ENCODE measurements at places on chromosomes 1 and 21.

GRCh38 chr1:64623750-64624191, 121.1 kb upstream of the RAVER2 start:
- DNase-seq, result no peak
- no peak overlapping the region for H3K4me3 ChIP-seq

- no peak overlapping the region for H3K27ac ChIP-seq
- DNase-seq, result no peak
- H3K36me3 ChIP-seq, result peaks cover 64% of the 10 kb centered on the region
- peaks cover 5% of the 10 kb centered on the region for H3K27me3 ChIP-seq
- H3K4me1 ChIP-seq, result no peaks in the 10 kb centered on the region
Observed at GRCh38 chr1:228242409-228242808, 34.6 kb downstream of the OBSCN start.

GRCh38 chr21:25179116-25179515, 428.2 kb downstream of the MRPL39 start:
- no peak overlapping the region for H3K4me3 ChIP-seq
- H3K36me3 ChIP-seq, result no peaks in the 10 kb centered on the region
- DNase-seq, result no peak
- H3K27me3 ChIP-seq, result no peaks in the 10 kb centered on the region

DNA sequence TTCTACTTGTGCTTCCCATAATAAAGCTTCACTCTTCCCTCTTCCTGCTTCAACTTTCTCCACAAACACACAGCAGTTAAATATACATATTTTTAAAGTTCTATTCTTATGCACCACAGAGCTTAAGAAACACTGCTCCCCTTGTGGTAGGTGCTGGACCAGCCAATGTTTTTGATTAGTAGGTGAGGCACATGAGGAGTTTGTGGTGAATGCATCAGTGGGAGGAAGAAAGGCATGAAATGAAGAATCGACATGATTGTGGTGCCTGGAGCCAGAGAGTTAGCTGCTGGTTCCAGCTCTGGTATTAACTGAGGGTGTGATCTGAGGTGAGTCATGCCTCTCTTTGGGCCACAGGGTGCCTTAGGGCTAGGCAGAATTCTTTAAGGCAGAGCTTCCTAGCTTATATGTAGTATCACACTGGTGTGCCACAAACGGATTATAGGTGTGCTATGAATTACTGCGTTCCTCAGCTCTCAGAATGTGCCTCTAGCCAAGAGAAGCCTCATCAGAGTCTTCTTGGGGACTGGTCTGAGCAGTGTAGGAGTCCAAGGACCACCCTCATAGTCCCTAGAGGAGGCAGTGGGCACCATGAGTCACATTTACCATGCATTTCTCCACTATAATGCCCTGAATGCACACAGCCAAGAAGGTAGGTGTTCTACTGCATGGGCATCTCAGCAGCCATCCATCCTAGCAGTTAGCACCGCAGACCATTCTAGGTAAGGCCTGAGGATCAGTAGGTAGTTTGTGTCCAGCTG, 97.4 kb upstream of the SGIP1 start:
- no peak overlapping the region for H3K27ac ChIP-seq
- H3K27me3 ChIP-seq, result peaks cover under 1% of the 10 kb centered on the region
- no peak for DNase-seq
- no peaks in the 10 kb centered on the region for H3K36me3 ChIP-seq
- H3K4me1 ChIP-seq, result peaks cover 25% of the 10 kb centered on the region

DNA sequence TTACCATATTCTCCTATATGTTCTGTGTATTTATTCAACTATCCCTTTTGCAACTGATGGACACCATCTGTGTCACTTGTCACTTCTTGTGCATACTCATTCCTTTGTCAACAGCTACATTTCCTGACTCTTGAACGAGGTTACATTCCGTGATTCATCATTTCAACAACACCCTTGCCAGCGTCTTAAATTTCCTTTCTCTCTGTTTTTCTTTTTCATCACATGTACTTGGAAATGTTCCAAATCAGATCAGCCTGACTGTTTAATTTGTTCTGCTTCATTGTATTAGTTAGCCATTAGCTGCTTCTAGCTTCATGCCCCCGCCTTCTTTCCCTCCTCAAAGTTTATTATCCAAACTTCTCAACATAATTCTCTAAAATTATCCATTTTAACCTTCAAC, 173.0 kb downstream of the ADGRL4 start:
- no peaks in the 10 kb centered on the region for H3K36me3 ChIP-seq
- H3K27me3 ChIP-seq, result peaks cover 2% of the 10 kb centered on the region
- no peaks in the 10 kb centered on the region for H3K4me1 ChIP-seq
- no peak for DNase-seq
- no peak overlapping the region for H3K27ac ChIP-seq
- no peak overlapping the region for H3K4me3 ChIP-seq

DNA sequence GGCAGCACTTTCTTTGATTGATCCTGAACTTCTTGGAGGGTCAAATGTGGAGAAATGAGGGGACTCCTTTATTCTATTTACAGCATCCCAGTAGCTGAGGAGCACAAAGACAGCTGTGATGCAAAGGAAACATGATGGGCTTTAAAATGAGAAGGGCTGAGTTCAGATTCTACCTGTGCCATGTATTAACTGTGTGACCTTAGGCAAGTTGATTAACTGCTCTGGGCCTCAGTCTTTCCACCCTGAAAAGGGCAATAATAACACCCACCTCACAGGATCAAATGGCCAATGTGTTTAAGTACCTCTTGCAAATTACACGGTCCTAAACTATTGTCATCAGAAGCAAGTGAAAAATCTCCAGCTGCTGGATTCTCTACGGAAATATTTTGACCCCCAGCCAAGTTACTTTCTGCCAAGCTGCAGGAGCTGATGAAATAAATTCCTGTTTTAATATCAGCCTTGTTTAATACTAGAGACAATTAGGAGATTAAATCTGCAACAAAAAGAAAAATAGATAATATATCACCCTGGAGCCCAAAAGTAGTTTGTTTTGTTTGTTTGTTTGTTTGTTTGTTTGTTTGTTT, 15.7 kb downstream of the TMEM81 start:
- no peaks in the 10 kb centered on the region for H3K4me1 ChIP-seq
- H3K27ac ChIP-seq, result no peak overlapping the region

DNA sequence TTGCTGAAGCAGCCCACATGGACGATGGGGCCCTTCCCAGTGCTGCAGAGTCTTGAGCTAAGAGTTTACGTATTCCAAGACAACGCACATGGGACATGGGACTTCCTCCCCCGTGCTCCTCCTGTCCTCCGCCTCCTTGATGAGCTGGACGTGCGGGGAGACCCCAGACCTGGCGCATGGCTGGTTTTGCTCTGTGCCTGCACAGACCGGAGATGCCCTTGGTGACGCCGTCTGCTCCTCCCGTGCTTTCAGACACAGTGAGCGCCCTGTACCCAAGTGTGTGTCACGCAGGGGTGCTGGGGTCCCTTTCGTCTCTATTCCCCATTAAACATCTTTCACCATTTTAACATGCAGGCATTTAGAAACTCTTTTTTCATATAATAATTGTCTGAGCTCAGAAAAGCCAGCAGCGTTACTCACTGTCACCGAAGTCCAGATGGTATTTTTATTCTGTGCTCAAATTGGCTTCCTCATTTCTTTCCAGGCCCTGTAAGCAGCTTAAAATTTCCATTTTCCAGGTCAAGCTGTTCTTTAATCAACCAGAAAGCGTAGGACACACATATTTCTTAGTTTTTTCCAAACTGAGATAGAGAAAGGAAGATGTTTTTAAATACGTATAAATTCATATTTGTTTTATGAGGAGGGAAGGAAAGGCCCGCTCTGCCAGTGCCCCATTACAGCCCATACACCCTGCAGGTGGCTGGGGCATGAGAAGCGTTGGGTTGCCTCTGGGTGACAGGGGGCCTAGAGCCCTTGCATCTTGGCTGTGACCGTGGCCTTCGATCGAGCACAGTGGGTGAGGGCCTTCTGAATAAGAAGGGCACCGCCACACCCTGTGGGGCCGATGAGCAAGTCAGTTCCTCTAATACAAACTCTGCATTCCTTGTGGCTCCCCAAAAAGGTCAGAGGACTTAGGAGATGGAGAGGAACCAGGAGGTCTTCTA, 17.9 kb upstream of the ZBTB21 start:
- H3K27ac ChIP-seq, result no peak overlapping the region
- DNase-seq, result no peak
- H3K4me3 ChIP-seq, result no peak overlapping the region
- H3K36me3 ChIP-seq, result peaks cover 4% of the 10 kb centered on the region

DNA sequence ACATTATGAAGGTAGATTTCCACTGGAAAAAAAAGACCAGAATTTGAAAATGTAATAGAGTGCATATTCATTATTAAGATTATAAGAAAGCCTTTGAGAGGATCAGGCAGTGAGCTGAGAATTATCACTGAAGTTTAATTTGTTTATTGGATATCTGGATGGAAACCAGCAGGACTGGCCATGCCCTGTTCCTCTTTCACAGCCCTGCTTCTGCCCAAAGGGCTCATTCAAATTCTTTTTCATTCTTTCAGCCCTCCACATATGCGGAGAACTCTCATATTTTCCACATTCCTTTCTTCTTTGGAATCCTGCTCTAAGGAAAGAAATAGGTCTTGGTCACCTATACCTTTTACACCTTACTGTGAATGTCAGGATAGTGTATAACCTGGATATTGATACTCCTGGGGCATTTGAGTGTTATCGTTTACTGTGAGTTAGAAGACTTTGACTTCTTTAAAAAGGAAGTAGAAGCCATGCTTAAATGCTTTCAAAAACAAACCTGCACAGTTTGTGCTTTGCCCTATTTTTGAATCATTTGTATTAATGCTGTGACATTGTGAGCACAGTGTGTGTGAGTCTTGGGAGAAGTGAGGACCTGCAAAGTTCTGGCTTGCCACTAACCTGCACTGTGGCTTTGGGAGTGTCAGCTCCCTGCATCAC, 35.5 kb downstream of the ST6GALNAC3 start:
- H3K4me1 ChIP-seq, result peaks cover 11% of the 10 kb centered on the region
- peaks cover 1% of the 10 kb centered on the region for H3K27me3 ChIP-seq
- H3K36me3 ChIP-seq, result no peaks in the 10 kb centered on the region
- H3K27ac ChIP-seq, result no peak overlapping the region
